ENCODE measurements at places on chromosomes 1 and 21.
A peak's percentile ranks its signal among the peaks of the same experiment; 100 is the strongest.

GRCh38 chr1:17059391-17060305 lies 5.8 kb upstream of the SDHB start:
- no peak overlapping the region for H3K27ac ChIP-seq
- H3K4me3 ChIP-seq, result no peak overlapping the region
- no peaks in the 10 kb centered on the region for H3K4me1 ChIP-seq
- H3K36me3 ChIP-seq, result no peaks in the 10 kb centered on the region
- DNase-seq, result peak; percentile 81

GRCh38 chr1:3597599-3597964 lies 13.7 kb downstream of the MEGF6 start:
- H3K4me3 ChIP-seq, result peak overlapping the region; percentile 40
- H3K4me1 ChIP-seq, result peaks cover 45% of the 10 kb centered on the region
- peaks cover 32% of the 10 kb centered on the region for H3K36me3 ChIP-seq

GRCh38 chr1:98045211-98045766 lies 124.5 kb upstream of the DPYD start:
- H3K36me3 ChIP-seq, result no peaks in the 10 kb centered on the region
- no peak for DNase-seq
- H3K27me3 ChIP-seq, result peaks cover 31% of the 10 kb centered on the region
- no peak overlapping the region for H3K27ac ChIP-seq
- H3K4me3 ChIP-seq, result no peak overlapping the region
- peaks cover 5% of the 10 kb centered on the region for H3K4me1 ChIP-seq

- no peaks in the 10 kb centered on the region for H3K27me3 ChIP-seq
- H3K4me3 ChIP-seq, result no peak within 1 kb of the TSS
- no peak within 1 kb of the TSS for H3K27ac ChIP-seq
- H3K4me1 ChIP-seq, result no peaks in the 10 kb centered on the region
These were observed at the start of gene HSD11B1 for GRCh38 chr1:209704584-209704983. TSS of gene HSD11B1 (plus strand) at chr1:209704846. CDS start at chr1:209704943, 97 bp downstream.

DNA sequence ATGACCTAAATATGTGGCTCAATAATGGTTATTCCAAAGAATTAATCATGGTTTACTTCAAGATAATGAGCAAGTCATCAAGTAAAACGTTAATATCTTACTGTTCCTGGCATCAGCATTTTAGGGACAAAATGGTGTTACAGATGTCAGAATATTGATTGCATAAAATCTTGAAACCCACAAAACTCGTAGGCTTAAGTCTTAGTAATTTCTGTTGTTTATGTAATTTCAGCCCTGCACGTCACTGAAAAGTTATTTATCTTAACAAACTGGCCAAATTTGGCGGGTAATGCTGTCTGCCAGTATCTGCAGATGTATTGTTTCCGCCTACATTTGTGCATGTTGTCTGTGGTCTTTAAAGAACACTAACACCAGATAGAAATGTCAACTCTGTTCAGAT lies 25.8 kb downstream of the CDC7 start:
- peaks cover 3% of the 10 kb centered on the region for H3K36me3 ChIP-seq
- H3K4me1 ChIP-seq, result no peaks in the 10 kb centered on the region
- H3K27me3 ChIP-seq, result no peaks in the 10 kb centered on the region
- no peak for DNase-seq

DNA sequence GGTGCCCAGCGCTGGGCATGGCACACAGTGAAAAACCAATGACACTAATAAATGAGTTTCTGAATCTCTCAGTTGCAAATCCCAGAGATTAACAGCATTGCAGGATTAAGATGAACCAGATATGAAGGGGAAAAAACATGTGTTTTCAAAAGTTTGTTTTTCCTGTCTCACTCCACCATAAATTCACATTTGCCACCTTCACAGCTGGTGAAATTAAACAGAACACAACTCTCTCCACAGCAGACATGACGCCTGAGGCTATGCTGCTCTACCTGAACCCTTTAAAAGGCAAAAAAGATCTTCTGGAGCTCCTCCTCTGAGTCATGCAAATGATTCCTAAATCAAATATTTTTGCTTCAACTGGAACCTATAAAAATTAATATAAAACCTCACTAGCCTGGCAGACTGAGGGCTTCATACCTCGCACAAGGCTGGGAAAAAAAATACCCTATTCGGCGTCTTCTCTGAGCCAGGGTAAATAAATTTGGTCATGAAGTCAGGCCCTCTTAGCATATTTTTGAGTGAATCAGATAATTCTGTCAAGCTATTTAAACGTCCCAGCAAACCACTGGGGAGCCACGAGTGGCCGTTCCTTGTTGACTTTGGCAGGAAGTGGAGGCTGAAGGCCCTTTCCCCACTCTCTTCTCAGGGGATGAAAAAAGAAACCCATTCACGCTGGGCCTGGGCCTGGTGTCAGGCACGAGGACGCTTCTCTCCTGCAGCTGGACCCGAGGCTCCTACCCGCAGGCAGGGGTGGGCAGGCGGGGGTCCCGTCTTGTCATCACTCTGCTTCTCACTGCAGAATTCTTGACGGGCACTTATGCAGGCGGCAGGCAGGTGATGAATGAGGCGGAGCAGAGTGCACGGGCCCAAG lies 53.0 kb downstream of the DMRTB1 start:
- no peaks in the 10 kb centered on the region for H3K4me1 ChIP-seq
- no peak overlapping the region for H3K4me3 ChIP-seq
- no peak overlapping the region for H3K27ac ChIP-seq
- DNase-seq, result no peak

DNA sequence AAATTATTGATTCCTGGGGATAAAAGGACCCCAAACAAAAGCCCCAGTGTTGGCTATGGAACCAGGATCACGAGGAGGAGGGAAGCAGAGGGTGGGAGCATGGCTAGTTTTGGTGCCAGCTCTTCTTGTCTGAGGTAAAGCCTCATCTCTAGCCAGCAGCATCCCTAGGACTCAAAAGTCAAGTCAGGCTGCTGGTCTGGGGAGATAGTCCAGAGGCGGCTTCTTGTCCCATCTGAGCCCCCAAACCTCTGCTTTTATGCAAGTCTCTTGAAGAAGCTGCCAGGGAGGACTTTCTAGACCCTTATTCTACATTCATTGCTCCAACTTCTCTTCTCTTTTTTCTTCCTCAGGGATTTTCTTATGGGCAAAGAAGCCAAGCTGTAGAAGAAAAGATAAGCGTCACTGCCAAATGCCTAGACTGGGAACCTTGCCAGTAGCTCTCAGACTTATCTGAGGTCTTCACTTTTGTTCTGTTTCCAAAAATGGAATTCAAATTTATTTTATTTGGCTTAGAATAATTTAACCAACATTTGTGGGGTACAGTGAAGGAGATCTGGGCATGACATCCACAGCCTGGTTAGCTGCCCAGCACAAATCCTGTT lies 6.9 kb upstream of the ANKRD35 start:
- no peak overlapping the region for H3K4me3 ChIP-seq
- no peaks in the 10 kb centered on the region for H3K27me3 ChIP-seq
- H3K27ac ChIP-seq, result no peak overlapping the region
- peak; percentile 49 for DNase-seq

DNA sequence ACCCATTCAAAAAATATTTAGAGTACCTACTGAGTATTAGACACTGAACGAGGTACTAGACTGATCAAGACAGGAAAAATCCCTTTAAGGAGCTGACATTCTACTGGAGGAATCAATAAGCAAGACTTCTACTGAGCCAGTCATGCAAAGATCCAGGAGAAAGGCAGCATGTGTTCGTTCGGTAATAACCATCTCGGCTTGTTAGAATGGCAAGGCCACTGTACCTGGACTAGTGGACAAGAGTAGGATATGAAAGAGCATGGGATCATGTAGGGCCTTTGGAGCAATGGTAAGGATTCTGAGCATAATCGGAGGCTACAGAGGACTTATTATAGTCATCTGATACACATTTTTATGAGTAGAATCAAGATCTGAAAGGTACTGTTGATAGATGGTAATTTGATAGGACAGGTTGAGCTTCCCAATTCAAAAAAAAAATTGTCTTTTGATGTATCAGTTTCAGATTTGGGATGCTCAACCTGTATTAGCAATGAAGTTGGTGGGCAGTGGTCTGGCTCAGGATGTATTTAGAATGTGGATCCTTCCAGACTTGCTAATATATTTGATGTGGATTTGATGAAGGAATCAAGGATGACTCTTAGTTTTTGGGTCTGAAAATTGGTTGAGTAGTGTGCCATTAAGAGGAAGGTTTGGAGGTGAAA lies 2.3 kb downstream of the COX20 start:
- H3K4me3 ChIP-seq, result peak overlapping the region; percentile 33
- H3K27ac ChIP-seq, result peak overlapping the region; percentile 4
- no peak for DNase-seq

GRCh38 chr1:212968368-212968863 lies 18.1 kb downstream of the VASH2 start:
- H3K4me3 ChIP-seq, result no peak overlapping the region
- DNase-seq, result no peak
- H3K27me3 ChIP-seq, result no peaks in the 10 kb centered on the region

DNA sequence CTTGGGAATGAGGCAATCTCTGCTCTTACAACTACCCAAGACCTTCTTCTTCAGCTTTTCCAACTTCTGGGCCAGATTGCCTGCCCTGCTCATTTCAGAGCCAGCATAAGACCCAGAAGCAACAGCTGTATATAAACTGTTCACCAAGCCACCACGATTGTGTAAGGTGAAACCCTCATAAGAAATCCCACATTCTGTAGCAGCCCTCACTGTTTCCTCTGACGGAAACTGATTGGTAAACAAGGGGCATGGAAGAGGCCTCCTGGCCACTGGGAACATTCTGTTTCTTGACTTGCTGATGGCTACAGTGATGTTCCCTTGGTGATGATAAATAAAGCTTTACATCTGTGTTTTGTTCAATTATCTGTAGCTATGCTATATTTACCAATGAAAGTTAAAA lies 39.7 kb upstream of the EXO1 start:
- DNase-seq, result no peak
- H3K4me3 ChIP-seq, result no peak overlapping the region
- no peaks in the 10 kb centered on the region for H3K36me3 ChIP-seq
- H3K27me3 ChIP-seq, result no peaks in the 10 kb centered on the region
- no peaks in the 10 kb centered on the region for H3K4me1 ChIP-seq
- H3K27ac ChIP-seq, result no peak overlapping the region

DNA sequence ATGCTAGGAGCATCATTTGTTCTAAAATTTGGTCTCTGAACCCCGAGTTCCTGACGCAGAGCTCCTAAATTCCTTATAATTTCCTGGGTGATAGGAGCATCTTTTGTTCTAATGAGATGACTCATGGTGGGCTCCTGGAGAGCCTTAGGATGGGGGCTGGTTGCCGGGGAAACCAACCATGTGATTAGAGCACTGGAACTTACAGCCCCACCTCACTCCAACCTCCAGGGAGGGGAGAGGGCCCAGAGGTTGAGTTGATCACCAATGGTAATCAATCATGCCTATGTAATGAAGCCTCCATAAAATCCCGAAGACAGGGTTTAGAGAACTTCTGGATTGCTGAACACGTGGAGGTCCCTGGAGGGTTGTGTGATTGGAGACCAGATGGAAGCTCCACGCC lies 7.7 kb downstream of the SHISAL2A start:
- H3K4me3 ChIP-seq, result no peak overlapping the region
- H3K4me1 ChIP-seq, result peaks cover 27% of the 10 kb centered on the region
- H3K36me3 ChIP-seq, result no peaks in the 10 kb centered on the region
- DNase-seq, result no peak
- H3K27ac ChIP-seq, result no peak overlapping the region

GRCh38 chr1:109807822-109808680 lies 44.3 kb upstream of the EPS8L3 start:
- H3K4me1 ChIP-seq, result peaks cover 2% of the 10 kb centered on the region
- H3K27me3 ChIP-seq, result no peaks in the 10 kb centered on the region
- H3K27ac ChIP-seq, result no peak overlapping the region
- no peak for DNase-seq
- no peaks in the 10 kb centered on the region for H3K36me3 ChIP-seq
- no peak overlapping the region for H3K4me3 ChIP-seq

GRCh38 chr1:69921486-69921885 lies 283.9 kb downstream of the LRRC40 start:
- H3K36me3 ChIP-seq, result no peaks in the 10 kb centered on the region
- DNase-seq, result no peak
- no peaks in the 10 kb centered on the region for H3K4me1 ChIP-seq
- H3K4me3 ChIP-seq, result no peak overlapping the region
- no peaks in the 10 kb centered on the region for H3K27me3 ChIP-seq
- no peak overlapping the region for H3K27ac ChIP-seq

DNA sequence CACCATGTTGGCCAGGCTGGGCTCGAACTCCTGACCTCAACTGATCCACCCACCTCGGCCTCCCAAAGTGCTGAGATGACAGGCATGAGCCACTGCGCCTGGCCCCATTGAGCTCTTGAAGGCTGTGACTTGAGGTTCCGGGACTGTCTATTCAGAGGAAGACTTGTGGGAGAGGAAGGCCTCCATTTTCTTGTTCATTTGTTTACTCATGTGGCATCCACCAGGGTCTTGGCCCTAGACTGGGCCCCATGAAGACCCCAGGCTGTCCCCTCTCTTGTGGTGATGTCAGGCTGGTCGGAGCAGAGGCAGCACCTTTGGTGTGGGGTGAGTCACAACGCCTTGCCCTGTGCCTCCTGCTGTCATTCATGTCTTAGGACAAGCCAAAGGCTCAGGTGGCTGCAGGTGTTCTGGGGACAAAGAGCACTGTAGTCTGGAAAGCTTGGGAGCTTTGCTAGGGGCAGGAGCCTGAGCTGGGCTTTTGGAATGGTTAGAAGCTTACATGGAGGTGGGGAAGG lies 224.6 kb upstream of the C1orf174 start:
- H3K36me3 ChIP-seq, result no peaks in the 10 kb centered on the region
- no peaks in the 10 kb centered on the region for H3K4me1 ChIP-seq
- H3K4me3 ChIP-seq, result no peak overlapping the region
- peaks cover 2% of the 10 kb centered on the region for H3K27me3 ChIP-seq
- no peak for DNase-seq

- H3K27ac ChIP-seq, result no peak overlapping the region
- peaks cover 20% of the 10 kb centered on the region for H3K4me1 ChIP-seq
- no peaks in the 10 kb centered on the region for H3K27me3 ChIP-seq
These were observed 98.6 kb upstream of the PPP2R5A start for GRCh38 chr1:212186427-212187207.

DNA sequence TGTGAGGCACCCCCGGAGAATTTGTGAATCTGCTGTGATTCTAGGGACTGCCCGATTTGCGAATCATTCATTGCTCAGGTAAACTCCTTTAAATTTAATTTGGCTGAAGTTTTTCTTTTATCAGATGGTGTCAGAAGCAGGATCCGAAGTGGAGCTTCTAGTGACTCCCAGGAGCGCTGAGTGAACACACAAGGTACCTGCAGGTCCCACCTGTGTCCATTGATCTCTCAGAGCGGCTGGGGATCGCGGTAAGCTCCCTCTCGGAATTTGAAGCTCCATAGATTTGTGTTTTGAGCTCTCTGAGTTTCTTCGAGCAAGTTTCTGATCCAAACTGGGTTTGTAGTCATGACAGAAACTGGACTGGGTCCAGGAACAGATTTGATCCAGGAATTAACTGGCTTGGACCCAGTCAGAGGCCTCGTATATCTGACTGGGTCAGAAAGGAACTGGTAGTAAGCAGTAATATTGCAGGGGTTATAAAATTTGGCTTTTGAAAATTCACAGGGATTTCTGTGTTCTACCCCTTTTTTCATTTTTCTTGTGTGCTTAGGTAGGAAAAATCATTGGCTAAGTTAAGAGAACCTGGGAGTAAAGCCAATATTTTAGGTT lies 56.2 kb upstream of the EDEM3 start:
- no peaks in the 10 kb centered on the region for H3K36me3 ChIP-seq
- H3K27ac ChIP-seq, result no peak overlapping the region
- peaks cover 12% of the 10 kb centered on the region for H3K4me1 ChIP-seq
- H3K4me3 ChIP-seq, result no peak overlapping the region
- no peak for DNase-seq

- no peaks in the 10 kb centered on the region for H3K36me3 ChIP-seq
- H3K4me3 ChIP-seq, result no peak overlapping the region
- no peaks in the 10 kb centered on the region for H3K27me3 ChIP-seq
- no peak overlapping the region for H3K27ac ChIP-seq
- H3K4me1 ChIP-seq, result no peaks in the 10 kb centered on the region
These were observed 5.3 kb upstream of the TMEM52 start for GRCh38 chr1:1924386-1924785.
